ENCODE measurements at places on chromosomes 7 and 10. TPM values are rescaled to one million over a fixed set of nuclear protein-coding genes. Genes with fewer than 3 reads are reported as not detected.

The ZPBP gene
- total RNA-seq: not detected

The RAPGEF5 gene
- total RNA-seq: not detected

The MMS19 gene
- total RNA-seq: 65.7 TPM

GRCh38 chr7:157679607-157680006 is 342.8 kb downstream of the DNAJB6 start:
- H3K36me3 ChIP-seq: no peaks in the 10 kb centered on the region
- no peak overlapping the region for H3K27ac ChIP-seq
- DNase-seq: no peak
- H3K4me3 ChIP-seq: no peak overlapping the region
- peaks cover 7% of the 10 kb centered on the region for H3K4me1 ChIP-seq
- H3K27me3 ChIP-seq: peaks cover 60% of the 10 kb centered on the region

GRCh38 chr10:130040351-130040750 is 70.3 kb downstream of the C10orf143 start:
- H3K4me1 ChIP-seq: no peaks in the 10 kb centered on the region
- DNase-seq: no peak
- no peaks in the 10 kb centered on the region for H3K36me3 ChIP-seq
- no peak overlapping the region for H3K27ac ChIP-seq

DNA sequence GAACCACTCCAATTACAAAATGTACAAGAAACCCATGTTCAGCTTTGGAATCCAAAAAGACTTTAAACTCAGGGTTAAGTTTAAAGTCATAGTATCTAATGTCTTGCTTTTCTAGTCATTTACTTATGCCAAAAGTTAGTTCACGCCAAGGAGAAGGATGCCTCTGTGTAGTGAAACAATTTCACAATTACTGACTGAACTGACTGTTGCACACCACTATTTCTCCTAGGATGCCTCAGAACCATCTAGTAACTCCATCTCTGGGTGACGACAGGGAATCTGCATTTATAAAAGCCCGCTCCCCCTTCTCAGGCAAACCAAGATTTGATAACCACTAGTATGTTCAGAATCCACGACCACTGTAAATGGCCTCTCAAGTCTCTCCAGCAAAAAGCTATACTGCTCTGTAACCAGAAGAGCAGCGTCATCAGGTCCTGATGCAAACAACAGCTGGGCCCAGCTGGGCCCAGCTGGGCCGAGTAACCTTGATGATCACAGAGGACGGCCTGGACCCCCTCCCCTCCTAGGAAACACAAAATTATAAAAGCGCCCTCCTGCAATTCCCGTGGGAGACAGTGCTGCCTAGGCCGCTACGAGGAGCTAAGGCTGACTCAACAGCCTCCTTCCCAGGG is 680 bp upstream of the ADO start:
- H3K36me3 ChIP-seq: peaks cover 2% of the 10 kb centered on the region
- no peaks in the 10 kb centered on the region for H3K27me3 ChIP-seq

- no peak overlapping the region for H3K27ac ChIP-seq
- H3K36me3 ChIP-seq: no peaks in the 10 kb centered on the region
- no peak overlapping the region for H3K4me3 ChIP-seq
- DNase-seq: no peak
- H3K27me3 ChIP-seq: no peaks in the 10 kb centered on the region
Observed at GRCh38 chr7:31850601-31851000, 163.6 kb downstream of the PPP1R17 start.

DNA sequence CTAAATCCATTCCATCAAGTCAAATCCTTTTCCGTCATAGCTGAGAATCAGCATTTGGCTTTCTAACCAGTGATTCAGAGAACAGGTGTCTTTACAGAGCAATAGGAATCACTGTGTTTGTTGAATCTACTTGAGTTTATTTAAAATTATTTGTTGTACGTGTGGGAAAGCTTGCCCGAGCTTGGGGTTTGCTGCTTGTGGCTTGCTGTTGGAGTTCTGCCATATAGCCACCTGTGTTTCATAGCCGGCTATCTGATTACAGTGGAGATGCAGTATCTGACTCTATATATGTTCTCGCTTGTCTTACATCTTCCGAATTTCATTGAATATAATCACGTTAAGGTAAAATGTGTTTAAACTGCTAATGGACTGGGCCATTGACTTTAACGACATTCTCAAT is 274.3 kb upstream of the MKI67 start:
- H3K4me3 ChIP-seq: no peak overlapping the region
- H3K27ac ChIP-seq: no peak overlapping the region
- H3K27me3 ChIP-seq: no peaks in the 10 kb centered on the region
- no peaks in the 10 kb centered on the region for H3K4me1 ChIP-seq
- H3K36me3 ChIP-seq: no peaks in the 10 kb centered on the region

DNA sequence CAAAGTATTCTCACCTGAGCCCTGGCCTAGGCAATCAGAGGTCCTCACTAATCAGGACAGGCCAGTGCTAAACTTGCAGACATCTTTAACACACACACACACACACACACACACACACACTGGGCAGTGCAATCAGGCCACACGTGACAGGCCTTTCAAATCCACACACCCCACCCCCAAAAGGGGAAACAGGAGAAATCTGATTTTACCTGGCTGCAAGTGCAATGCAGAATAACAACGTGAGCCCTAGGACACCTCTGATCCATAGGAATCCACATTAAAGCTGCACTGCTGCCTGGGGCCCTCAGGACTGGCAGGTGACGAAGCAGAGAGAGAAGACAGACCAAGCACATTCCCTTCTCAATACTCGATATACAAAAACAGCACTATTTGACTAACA is 218.9 kb downstream of the FAM107B start:
- peak overlapping the region; percentile 53 for H3K27ac ChIP-seq
- H3K4me3 ChIP-seq: no peak overlapping the region
- no peak for DNase-seq
- H3K36me3 ChIP-seq: peaks cover 21% of the 10 kb centered on the region
- H3K27me3 ChIP-seq: no peaks in the 10 kb centered on the region

DNA sequence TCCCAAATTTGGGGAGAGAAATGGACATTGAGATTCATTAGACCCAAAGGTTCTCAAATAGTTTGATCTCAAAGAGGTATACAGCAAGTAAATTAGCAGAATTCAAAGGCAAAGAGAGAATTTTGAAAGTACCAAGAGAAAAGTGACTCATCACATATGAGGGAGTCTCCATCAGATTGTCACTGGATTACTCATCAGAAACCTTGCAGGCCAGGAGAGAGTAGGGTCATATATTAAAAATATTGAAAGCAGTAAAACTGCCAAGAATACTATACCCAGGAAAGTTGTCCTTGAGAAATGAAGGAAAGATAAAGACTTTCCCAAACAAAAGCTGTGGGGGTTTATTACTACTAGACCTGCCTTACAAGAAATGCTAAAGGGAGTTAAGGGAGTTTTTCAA is 140.6 kb downstream of the TMEM168 start:
- no peaks in the 10 kb centered on the region for H3K36me3 ChIP-seq
- H3K27me3 ChIP-seq: peaks cover 3% of the 10 kb centered on the region
- no peak overlapping the region for H3K4me3 ChIP-seq

GRCh38 chr10:125343118-125343925 is 183.0 kb upstream of the CTBP2 start:
- no peaks in the 10 kb centered on the region for H3K4me1 ChIP-seq
- H3K4me3 ChIP-seq: no peak overlapping the region
- H3K27me3 ChIP-seq: no peaks in the 10 kb centered on the region
- H3K36me3 ChIP-seq: no peaks in the 10 kb centered on the region
- no peak for DNase-seq
- H3K27ac ChIP-seq: no peak overlapping the region

DNA sequence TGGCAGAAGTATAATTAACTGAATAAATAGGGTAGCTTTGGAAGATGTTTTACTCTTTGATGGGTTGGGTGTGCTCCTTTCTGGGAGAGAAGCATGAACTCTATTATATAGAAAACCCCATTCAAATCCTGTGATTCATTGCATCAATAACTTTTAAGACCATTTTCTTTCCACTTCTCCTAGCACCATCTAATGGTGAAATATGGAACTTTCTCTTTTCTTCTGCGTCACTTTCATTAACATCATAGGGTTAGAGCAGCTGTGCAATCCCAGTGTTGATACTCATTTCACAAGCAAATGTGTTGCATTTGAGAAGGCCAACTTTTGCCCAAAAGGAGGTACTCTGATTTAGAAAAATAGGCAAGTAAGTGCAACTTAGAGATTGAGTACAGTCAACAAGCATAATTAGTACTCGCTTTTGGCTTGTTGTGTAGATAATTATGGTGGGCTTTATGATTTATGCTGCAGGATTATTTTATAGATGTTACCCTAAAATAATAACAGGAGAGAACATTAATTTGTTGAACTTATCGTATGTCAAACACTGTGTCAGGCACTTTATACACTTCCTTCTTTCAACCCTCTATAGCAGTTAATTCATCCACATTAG is 92.9 kb downstream of the CPED1 start:
- no peak overlapping the region for H3K27ac ChIP-seq
- no peak overlapping the region for H3K4me3 ChIP-seq
- no peak for DNase-seq

DNA sequence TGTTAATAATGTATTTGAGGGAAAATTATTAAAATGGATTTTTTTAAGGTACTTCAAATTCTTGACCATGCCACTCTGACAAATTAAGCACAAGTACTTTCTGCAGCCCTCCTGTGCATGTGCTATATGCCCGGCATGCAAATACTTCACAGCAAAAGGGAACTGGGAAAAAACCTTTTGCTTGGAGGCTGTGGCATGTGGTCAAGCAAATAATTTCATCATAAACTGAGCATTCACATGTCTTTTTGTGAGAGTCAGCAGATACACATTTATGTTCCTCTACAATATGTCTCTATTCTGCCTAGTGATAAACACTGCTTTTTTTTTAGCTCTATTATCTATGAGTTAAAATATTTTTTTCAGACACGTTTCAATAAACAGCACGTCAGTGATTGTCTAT is 53.7 kb upstream of the SEMA3A start:
- no peaks in the 10 kb centered on the region for H3K27me3 ChIP-seq
- no peak overlapping the region for H3K27ac ChIP-seq
- H3K4me3 ChIP-seq: no peak overlapping the region
- no peaks in the 10 kb centered on the region for H3K4me1 ChIP-seq
- H3K36me3 ChIP-seq: no peaks in the 10 kb centered on the region

DNA sequence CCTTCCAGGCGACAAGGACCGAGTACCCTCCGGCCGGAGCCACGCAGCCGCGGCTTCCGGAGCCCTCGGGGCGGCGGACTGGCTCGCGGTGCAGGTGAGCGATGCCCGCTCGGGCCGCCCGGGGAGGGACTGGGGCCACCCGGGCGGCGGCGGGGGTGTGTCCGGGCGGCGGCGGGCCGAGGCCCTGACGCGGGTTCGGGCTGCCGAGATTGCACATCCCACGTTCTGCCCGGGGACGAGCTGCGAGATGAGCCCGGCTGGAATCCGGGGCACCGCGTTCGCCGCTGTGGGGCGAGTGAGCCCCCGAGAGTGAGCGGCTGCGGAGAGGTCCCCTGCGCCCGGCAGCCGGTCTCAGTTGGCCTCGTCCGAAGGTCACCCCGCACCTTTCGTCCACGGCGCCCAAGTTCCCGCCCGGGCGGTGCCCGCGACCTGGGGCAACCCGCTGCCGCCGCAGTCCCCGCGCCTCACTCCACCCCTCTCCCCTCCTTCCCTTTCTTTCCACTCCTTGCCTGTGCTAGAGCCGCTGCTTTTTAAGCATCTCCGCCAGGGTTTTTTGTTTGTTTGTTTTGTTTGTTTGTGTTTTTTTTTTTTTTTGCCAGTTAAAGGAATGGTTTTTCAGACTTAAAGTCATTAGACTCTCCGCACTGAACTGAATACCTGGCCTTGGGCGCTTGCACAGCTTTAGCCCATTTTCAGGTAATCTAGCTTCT is 515 bp downstream of the RALA start:
- H3K27ac ChIP-seq: no peak overlapping the region
- H3K4me1 ChIP-seq: peaks cover 27% of the 10 kb centered on the region
- H3K4me3 ChIP-seq: peak overlapping the region; percentile 81
- no peaks in the 10 kb centered on the region for H3K27me3 ChIP-seq
- H3K36me3 ChIP-seq: no peaks in the 10 kb centered on the region

GRCh38 chr7:139487366-139488080 is 4.0 kb upstream of the KLRG2 start:
- peaks cover 17% of the 10 kb centered on the region for H3K27me3 ChIP-seq
- peaks cover 14% of the 10 kb centered on the region for H3K4me1 ChIP-seq
- DNase-seq: no peak
- no peak overlapping the region for H3K4me3 ChIP-seq
- no peak overlapping the region for H3K27ac ChIP-seq
- H3K36me3 ChIP-seq: no peaks in the 10 kb centered on the region

DNA sequence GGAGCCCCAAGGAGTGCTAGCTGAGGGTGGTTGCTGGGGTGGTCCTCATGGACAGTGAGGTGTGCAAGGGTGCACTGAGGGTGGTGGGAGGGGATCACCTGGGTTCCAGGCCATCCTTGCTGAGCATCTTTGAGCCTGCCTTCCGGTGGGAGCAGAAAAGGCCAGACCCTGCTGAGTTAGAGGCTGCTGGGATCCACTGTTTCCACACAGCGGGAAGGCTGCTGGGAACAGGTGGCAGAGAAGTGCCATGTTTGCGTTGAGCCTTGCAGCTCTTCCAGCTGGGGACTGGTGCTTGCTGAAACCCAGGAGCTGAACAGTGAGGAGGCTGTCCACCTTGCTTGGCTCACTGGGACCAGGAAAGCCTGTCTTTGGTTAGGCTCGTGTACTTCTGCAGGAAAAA is 34.9 kb downstream of the PRF1 start:
- no peaks in the 10 kb centered on the region for H3K27me3 ChIP-seq
- no peak overlapping the region for H3K27ac ChIP-seq
- H3K4me1 ChIP-seq: peaks cover 7% of the 10 kb centered on the region
- H3K4me3 ChIP-seq: no peak overlapping the region
- H3K36me3 ChIP-seq: no peaks in the 10 kb centered on the region
- no peak for DNase-seq

DNA sequence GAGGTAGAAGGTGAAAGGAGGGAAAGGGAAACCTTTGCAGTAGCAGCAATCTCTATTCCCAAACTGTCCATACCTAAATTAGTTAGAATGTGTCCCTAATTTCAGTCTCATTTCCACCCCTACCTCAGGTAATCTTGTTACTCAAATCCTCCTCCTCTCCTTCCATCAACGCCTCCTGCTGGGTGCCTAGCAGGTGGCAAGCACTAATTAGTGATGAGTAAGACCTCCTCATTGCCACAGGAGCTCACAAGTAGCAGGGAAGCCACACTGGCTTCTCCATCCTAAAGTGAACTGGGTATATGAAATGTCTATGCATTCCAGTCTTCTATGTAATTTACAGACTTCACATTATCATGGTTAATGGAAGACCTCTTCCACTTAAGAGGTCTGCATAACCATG is 25.7 kb upstream of the FAM133B start:
- no peak overlapping the region for H3K27ac ChIP-seq
- H3K4me1 ChIP-seq: no peaks in the 10 kb centered on the region
- H3K27me3 ChIP-seq: no peaks in the 10 kb centered on the region
- H3K4me3 ChIP-seq: no peak overlapping the region

DNA sequence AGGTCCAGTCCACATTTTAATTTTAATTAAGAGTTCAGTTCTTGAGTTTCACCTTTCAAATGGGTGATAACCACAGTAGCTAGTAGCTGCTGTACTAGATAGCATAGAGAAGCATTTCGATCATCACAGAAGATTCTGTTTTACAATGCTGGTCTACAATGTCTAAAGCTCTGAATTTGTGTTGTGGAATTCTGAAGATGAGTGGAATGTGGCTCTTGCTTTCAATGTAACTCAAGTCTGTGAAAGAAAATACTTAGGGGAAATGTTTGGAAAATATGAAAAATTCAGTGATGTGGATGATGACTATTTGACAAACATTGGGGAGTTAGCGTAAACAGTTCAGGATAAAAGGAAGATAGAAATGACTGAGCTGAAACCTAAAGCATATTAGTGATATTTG is 139.4 kb downstream of the GNAT3 start:
- no peak for DNase-seq
- no peak overlapping the region for H3K4me3 ChIP-seq
- H3K27ac ChIP-seq: no peak overlapping the region
- H3K36me3 ChIP-seq: no peaks in the 10 kb centered on the region

GRCh38 chr10:11097686-11098085 is 80.0 kb downstream of the CELF2 start:
- H3K27me3 ChIP-seq: no peaks in the 10 kb centered on the region
- H3K4me1 ChIP-seq: no peaks in the 10 kb centered on the region
- no peaks in the 10 kb centered on the region for H3K36me3 ChIP-seq
